ENCODE measurements at places on chromosomes 2 and 18. TPM values are rescaled to one million over a fixed set of nuclear protein-coding genes. Genes with fewer than 3 reads are reported as not detected.

GRCh38 chr2:99949530-99949929 is 192.9 kb downstream of the AFF3 start:
- no peak for DNase-seq

DNA sequence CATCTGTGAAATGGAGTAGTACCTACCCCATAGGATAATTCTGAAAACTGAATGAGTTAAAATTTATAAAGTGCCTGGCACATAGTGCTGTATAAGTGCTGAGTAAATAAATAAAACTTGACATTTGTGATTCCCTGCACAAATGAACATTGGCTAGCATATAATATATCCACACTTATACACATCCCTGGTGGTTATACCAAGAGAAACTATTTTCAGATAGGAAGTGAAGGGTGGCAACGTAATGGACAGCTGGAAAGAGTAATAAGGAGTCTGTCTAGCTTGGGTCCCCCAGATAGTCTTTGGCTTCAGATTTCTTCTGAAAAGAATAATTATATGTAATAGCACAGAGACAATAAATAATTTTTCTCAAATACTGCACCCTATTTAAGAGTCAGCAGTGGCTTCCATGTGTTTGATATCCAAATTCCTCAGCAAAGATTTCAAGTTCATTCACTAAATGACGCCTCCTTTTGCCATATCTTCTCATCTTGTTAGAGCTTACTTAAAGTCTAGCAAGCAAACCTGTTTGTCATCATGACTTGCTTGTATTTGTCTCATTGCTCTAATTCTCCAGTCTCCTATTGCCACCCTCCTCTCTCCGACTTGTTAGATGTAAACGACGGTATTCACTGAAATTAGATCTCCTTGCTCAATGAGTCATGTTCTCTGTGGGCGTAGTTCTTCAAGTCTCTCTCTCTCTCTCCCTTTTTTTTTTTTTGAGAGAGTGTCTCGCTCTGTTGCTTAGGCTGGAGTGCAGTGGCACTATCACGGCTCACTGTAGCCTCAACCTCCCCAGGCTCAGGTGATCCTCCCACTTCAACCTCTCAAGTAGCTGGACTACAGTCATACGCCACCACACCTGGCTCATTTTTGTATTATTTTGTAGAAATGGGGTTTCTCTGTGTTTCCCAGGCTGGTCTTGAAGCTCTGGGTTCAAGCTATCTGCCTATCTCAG is 8.7 kb upstream of the ADGRF3 start:
- DNase-seq = peak; percentile 86

DNA sequence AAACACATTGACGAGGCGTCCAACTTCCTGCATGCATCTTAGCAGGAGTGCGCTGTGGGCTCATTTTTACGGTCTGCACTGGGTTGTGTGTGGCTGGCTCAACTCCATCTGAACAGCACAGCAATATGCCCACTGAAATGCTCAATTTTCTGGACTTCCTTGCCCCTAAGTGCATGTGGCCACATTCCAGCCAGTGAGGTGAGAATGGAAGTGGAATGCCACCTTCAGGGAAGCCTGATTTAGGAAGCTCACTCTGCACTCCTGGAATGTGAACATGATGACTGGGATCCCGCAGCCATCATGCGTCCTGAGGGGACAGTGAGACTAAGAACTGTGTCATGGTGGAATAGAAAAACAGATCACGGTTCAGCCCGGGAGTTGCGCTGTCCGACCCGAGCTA is 76.2 kb downstream of the PSMG2 start:
- no peak for DNase-seq

DNA sequence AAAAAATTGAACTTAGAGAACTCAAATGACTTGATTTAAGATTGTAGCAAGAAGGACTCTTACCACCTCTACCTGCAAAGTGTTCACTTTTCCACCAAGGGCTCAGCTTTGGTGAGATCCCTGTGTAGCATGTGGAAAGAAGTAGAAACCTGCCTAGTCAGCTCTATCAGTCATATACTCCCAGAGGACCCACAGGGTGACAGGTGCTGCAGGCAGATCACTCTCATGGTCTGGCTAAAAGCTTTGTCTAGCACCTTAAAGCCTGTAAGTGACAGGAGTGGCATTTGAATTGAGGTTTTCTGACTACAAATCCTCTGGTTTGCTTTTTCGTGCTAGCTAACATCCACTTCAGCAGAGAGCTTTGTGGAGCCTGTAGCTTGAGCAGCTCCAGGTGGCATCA is 18.7 kb upstream of the NEMP2 start:
- DNase-seq = no peak

TUBA3E gene
- total RNA-seq = not detected

SH3RF3 gene
- 8.4 TPM for total RNA-seq

DNA sequence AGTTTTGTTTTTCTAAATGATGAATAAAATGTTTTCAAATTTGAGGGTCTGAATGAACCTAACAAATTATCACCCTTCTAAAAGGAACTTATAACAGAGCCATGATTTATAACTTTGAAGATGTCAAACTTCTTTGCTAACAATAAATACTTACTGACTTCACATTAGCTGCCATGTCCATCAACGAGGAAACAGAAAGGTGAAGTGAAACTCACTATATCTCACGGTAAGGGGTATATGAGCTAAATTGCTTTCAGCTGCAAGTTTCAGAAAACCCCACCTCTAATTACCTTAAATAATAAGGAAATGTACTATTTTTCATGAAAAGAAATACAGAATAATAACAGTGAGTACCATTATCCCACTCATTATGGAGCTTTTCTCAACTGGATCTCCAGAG is 350.8 kb upstream of the NT5C1B start:
- no peak for DNase-seq

CCDC74A gene
- 15.1 TPM for total RNA-seq
